ENCODE measurements at places on chromosomes 11 and 22.

DNA sequence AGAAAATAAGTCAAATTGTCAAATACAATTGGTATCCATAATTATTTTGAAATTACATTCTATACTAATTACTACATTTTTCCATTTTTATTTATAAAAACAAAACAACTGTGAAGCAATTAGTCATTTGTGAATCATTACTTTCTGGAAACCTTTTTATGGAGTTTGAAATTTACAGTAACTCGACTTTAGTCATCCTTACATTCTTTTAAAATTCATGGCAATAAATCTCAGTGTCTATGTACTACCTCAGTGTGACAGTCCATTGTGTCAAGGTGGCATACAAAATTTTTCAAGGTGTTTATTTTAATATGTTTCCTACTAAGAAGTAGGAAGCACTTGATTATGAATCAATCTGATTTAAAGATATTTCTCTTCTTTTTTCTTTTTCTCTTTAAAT, 1949.4 kb upstream of the RAG2 start:
- no peak for DNase-seq

DNA sequence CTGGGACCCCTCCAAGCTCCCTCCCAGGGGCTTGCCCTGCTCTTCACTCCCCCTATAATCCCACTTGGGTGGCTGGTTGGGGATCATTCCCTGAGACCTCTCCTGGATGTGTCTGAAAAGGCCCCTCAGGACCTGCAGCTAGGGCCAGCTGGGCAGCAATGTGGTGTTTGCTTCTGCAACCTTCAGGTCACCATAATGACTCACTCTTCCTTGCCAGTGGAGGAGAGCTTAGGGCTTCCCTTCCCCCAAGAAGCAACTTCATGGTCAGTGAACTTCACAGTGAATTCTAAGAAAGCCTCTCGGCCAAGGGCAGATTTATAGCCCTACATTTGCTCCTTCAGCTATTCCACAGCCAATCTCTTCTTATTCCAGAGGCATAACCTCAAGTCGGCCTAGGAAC, 45.1 kb upstream of the TSPAN18 start:
- no peak for DNase-seq

DNA sequence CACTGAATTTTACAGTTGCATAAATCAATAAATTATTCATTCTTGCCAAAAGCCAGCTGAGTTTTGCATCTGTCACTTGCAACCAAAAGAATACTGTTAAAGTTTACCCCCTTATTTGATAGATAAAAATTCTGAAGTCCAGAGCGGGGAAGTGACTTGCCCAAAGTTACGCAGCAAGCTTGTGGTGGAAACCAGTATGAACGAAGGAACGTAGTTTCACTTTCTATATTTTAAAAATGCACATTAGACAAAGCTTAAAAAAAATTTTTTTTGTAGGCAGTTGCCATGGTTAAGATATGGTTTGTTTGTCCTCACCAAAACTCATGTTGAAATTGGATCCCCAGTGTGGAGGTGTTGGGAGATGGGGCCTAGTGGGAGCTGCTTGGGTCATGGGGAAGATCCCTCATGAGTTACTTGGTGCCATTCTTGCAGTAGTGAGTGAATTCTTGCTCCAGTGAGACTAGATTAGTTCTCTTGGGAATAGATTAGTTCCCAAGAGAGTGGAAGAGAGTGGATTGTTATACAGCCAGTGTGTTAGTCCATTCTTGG, 46.3 kb upstream of the SEZ6L start:
- no peak for DNase-seq

DNA sequence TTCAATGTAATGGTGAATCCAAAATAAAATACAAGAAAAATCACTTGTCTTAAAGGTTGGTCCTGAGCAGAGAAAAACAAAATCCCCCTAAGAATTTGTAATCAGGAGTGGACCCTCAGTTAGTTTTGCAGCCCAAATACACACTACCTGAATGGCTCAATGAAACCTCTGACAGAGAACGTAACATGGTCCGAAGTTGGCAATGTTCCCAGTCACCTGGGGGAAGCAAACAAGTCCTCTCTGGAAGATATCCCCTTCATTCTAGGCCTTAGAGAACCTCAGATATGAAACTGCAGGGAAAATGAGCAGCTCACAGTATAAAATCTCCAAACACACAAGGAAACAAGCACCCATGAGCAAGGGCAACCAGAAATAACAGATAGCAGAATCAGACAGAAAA, 58.2 kb downstream of the MORC2 start:
- no peak for DNase-seq

DNA sequence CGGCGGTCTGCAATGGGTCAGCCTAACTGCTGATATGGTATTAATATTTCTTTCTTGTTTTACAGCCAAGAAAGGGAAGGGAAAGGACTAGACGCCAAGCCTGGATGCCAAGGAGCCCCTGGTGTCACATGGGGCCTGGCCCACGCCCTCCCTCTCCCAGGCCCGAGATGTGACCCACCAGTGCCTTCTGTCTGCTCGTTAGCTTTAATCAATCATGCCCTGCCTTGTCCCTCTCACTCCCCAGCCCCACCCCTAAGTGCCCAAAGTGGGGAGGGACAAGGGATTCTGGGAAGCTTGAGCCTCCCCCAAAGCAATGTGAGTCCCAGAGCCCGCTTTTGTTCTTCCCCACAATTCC, 1.9 kb downstream of the MDK start:
- no peak for DNase-seq

DNA sequence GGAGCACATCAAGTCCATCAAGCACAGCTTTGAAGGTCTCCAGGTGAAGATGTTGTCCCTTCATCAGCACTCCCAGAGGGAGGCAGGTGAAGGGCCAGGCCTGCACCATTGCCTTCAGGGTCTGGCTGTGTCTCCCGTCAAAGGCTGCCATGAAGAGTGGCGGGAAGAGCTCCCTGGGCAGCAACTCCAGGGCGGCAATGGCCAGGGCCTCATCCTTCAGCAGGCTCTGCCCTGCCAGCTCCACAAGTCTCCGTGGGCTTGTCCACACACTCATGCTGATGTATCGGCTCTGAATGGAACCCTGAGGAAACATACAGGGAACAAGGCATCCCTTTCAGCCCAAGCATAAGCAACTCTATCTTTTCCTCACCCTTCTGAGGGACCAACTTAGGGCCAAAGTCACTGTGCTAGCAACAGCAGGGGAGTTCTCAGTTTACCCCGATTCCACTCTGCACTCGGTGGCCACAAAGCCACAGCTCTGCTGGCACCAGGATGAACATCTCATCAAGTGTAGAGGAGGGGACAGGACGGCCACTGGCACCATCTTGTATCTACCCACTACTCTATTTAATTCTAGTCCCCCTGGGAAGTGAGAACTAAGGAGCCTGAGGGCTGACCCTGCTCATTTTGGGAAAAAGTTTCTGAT, 8.2 kb downstream of the PRAME start:
- DNase-seq = no peak

- DNase-seq = no peak
These were observed 59.7 kb upstream of the CHST1 start for GRCh38 chr11:45725121-45725520.

DNA sequence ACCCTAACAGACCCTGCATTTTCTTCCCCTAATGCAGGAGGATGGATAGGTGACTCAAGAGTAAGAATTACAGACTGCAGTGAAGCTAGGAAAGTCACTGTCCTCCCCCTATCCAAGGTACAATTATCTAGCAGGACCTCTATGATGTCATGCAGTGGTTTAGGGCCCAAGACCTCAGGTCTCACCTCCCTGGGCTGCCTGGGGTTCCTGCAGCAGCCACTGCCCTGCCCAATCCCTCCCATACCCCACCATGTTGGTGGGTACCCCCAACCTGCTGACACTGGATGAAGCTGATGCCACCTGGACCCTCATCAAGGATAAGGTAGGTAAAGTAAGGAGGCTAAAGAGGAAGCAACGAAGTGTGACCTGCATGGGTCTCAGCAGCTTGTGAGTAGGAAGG, at the start of gene C11orf42:
Gene C11orf42 (plus strand): TSS at position 192 of the 400 bp plus-strand sequence. CDS start 59 bp downstream, at position 251.
- no peak for DNase-seq

DNA sequence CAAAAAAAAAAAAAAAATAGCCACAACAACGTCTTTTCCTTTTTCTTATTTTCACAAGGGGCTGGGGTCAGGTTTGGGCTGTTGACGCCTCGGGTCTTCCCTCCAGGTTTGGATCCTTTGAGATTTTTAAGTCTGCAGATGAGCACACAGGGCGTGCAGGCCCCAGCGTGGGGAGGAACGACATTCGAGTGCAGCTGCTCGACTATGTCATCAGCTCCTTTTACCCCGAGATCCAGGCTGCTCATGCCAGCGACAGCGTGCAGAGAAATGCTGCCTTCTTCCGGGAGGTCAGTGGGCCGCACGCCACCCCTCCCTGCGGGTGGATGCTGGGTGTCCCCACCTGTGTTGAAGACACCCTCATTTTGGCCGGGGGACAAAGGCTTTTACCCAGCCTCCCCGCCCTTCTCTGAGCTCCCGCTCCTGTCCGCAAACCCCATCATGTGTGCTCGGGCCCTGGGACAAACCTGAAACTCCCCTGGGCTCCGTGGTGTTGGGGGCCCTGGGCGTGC, 7.7 kb downstream of the SELENOO start:
- no peak for DNase-seq

DNA sequence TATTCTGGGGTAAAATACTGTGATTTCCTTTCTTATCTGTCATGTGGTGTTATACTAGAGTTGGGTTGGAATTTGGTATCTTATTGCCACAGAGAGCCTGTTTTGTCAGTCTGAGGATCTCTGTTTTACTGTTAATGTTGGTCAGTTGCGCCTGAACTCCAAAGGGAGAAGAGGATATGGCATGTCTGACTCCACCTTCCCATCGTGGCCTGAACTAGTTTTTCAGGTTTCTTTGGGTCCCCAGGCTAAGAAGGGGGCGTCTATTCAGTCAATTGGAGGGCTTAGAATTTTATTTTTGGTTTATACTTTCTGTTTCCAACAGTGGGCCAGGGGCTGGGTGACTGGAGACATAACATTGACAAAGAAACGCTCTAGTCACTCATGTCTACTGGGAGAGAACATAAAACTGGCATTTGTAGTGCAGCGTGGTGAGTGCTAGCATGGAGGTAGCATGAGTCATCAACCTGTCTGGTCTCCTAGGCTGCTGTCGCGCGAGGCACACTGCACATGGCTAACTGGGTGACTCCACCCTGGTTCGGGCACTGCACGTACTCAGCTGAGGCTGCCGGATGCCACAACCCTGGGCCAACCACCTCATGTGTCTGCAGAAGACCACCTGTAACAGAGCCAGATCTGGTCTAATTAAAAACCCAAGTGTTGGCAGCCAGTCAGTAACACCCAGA, 120.1 kb upstream of the OR9Q1 start:
- no peak for DNase-seq

DNA sequence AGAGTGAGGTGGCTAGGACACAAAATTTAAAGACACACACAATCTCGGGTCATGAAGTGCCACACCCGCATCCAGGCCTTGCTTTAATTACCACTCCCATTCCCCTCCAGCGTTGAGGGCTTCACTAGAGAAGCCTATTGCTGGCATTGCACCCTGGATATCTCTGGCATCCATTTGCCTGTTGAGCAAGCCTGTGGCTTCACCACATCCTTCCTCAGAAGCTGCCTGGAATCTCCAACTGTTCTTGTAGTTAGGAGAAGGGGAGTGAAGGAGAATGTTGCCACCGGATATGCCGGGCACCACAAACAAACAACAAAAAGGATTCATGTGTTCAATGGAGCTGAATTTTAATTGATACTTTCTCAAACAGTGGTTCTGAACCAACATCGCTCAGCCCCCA, 34.4 kb upstream of the RCN1 start:
- peak; percentile 92 for DNase-seq

DNA sequence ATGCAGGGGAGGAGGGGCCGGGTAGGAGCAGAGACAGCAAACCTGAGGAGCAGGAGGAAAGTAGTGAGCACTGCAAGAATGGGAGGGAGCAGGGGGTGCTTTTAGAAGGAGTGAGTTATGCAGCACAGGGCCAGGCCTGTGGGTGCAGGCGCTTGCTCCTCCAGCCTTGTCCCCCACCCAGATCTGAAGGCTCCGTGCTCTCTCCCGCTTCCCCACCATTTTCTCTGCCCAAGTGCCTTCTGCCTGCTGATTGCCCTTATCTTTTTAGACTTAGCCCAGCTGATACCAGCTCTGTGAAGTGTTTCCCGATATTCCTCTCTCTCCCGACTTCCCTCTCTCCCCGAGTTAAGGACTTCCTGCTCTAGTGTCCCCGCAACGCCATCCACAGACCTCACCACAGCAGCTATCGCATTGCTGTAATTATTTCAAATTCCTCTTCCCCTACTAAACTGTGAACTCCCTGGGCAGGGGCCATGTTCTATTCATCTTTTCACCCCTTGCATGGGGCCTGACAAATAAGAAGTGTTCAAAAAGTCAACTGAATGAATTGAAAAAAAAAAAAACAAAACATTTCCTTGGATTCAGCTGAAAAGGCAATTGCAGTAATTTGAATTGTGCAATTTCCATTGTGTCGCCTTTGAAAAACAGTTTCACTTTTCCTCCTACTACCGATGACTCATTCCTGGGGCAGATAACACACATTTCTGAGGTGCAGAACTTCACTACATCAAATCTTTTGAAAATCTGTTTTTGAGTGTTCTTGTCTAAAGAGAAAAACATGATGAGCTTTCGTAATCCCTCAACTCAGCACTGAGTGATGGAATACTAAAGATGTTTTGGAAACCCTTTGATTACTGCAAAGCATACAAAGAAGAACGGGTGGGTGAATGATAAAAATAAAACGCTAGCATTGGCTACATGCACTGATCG, 69.7 kb upstream of the BMAL1 start:
- peak; percentile 69 for DNase-seq

GRCh38 chr11:1892558-1892957, 863 bp upstream of the PRR33 start:
- DNase-seq = no peak

- no peak for DNase-seq
These were observed 8.2 kb upstream of the MUC5AC start for GRCh38 chr11:1149545-1149944.

DNA sequence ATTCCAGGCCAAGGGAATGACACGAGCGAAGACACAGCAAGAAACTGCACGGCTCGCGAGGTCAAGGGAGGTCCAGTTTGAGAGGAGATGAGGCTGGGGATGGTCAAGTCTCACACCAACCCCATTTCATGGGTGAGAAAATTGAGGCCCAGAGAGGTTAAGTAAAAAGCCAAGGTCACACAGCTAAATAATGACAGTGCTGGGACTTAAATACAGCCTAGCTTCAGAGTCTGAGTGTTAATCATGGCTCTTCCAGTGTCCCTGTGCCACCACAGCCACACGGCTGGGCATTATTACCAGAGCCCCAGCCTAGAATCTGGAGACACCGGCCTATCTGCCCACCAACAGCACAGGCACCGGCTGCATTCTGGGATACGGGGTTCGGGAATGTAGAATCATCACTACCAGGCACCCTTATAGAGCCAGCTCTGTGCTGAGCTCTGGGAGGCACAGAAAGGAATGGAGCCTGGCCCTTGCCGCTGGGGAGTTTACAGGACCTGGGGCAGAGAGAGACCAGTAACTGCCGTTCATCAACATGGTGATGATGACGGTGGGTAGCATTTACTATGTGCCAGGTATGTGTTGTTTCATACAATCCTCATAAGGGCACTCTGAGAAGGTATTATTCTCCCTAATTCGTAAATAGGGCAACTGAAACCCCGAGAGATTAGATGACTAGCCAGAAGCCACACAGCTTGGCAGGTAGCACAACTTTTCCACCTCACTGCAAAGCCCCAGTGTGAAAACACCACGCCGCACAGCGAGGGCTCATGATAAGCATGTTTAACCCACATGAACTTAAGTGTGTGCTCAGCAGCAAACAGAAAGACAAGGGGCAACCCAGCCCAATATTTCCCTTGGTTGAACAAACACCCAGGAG, 51.8 kb downstream of the CD6 start:
- no peak for DNase-seq
